ENCODE measurements at places on chromosomes 4 and X.

DNA sequence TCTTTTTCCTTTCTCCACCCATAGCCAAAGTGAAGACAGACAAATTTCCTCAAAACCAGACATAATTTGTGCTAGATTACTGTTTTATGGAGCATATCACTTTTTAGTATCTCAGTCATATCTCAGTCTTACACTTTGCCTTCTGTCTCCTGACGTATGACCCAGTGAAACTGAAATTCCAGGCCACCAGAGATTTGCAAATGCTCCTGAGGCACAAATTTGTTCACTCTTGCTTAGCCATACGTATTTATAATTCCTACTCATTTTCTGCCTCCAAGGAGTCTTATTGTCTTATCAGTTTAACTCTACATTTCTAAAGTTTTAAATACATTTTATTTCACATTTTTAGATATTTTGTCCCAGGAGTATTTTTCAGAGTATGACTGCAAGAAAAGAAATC, 10.0 kb downstream of the TMEM156 start:
- DNase-seq: no peak

GRCh38 chr4:54596201-54596600, 61.6 kb upstream of the KIT start:
- DNase-seq: no peak

DNA sequence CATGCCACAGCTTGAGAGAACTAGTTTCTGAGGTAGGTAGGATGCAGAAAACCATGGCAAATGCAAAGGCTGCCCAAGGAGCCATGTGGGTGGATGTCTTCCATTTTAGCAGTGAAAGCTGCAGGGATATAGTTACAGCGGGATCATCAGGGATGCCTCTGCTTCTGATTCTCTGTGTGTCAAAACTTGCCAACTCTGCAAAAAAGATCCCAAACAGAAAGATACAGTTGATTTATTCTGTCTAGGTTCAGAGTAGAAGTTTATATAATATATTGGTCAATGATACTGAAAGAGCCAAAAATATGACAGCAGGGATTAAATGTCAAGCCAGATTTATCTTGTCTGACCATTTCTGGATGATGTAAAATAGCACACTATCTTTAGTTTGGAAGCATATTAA, 42.4 kb upstream of the SFRP2 start:
- DNase-seq: no peak

GRCh38 chrX:149563359-149563758, 13.6 kb upstream of the HSFX3 start:
- DNase-seq: no peak

GRCh38 chr4:7425124-7425523, 9.6 kb downstream of the PSAPL1 start:
- DNase-seq: no peak

Measured in activated T-cell treated with anti-CD3 and anti-CD28 coated beads for 1 hour (primary cell).